ENCODE measurements at places on chromosomes 11 and 22.

DNA sequence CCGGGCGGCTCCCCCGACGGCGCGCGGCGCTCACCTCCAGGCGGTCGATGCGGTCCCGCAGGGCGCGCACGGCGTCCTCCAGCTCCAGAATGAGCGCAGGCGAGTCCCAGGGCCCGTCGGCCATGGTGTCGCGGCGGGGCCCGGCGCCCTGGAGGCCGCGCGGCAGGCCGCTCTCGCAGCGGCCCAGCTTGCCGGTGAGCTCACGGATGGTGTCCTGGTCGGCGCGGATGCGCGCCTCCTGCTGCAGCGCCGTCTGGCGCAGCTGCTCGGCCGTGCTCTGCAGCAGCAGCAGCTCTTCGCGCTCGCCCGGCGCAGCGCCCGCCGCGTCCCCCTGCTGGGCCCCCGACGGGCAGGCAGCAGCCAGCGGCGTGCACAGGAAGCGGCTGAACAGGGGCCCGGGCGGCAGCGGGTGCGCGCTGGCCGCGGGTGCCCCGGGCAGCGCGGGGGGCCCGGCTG is 599 bp downstream of the NPTXR start:
- peak; percentile 78 for DNase-seq

DNA sequence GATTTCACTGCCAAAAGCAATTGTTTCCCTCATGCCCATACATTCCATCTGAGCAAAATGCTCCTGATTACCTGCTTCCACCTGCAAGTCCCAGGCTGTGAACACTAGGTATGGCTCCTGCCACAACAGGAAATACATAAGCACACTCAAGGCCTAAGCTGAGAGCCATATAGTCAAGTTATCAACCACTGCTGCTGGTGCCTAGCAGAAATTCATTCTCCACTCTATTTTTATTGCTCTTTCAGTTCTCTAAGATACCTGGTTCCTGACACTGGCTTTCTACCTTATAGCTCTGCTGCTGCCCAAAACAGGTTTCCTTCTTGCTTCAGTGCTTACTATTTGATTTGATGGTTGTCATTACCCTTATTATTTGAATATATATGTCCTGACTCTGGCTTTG is 31.6 kb downstream of the SLC36A4 start:
- DNase-seq: no peak

DNA sequence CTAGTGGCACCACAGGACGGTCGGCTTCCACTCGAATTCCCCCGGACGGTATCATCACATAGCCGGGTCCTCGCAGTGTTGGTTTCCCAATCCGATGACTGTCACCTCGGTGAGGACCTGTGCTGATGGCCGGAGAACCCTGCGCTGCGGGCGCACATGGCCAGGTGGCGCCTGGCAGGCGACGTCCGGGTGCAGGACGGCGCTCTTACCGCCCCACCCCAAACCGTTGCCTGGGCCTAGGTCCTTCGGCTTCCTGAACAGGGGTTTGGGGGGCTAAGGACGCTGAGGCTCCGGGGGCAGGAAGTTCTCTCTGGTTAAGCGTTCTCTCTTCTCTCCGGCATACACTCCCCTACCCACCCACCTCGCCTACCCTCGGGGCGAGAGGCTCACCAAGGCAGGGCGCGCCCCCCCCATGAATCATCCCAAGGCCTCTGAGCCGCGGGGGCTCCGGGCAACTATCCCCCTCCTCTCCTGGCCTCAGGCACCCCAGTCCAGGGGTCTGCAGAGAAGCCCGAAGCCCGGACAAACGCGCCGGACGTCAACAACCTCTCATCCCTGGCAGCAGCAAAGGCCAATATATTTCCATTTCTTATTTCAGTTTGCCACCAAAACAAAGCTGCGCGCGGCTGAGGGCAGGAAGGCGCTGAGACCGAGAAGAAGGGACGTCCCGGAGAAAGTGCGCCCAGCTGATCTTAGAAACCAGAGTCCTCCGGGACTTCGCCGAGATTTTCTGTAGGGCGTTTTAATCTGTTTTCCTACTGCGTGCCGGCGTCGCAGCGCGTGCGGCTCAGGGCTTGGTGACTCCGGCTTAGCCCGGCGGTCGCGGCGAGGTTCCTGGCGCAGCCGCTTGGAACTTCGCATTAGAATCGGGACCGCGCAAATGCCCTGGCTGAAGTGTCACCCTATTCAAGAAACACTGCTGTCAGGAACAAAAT is 5.6 kb downstream of the ALX4 start:
- no peak for DNase-seq

DNA sequence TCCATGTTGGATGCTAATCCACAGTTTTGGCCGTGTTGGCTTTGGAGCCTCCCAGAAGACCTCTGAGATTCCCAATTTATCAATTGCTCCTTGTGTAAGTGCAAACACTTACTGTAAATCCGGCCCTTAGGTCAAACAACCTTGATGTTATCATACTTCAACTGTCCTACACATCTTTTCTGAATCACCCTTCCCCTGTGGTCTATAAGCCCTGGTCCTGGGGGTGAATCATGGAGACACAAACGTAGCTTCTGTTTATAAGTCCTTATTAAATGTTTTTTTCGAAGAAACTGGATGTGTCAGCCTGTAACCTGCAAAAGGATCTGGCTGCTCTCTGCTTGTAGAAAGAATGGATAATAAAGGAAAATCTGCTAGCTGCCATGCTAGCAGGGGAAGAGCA is 1.7 kb upstream of the IL10RA start:
- no peak for DNase-seq

DNA sequence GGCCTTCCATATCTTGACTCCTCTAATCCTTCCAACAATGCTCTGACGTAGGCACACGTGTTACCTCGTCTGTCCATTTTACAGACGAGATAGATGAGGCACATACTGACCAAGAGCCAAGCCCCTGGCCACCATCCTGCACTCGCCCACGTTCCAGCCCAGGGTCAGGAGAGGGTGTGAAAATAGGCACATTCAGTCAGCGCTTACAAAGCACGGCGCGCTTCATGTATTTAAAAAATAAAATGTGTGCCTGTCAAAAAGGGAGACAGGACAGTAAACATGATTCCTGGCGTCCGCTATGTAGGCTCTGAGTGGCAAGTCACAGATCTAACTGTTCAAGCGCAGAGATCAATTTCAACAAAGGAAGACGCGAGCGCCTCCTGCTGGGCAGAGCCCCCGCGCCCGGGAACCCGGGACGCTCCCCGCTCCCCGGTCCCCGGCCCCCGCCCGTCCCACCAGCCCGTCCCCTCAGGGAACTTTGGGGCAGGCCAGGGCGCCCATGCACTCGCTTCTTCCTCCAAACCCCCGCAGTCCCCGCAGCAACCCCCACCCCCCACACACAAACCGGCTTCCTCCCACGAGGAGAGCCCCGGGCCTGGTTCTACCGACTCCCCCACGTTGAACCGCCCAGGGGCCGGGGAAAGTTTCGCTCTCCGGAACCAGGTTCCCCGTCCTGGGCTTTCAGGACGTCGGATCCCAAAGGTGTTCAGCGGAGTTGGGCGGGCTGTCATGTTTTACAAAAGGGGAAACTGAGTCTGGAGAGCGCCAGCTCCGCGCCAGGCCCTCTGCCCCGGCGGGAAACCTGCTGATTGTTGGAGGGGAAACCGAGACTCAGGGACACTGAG is 10.4 kb upstream of the C1QTNF6 start:
- DNase-seq: peak; percentile 90

GRCh38 chr22:25497716-25498115 is 66.8 kb upstream of the GRK3 start:
- no peak for DNase-seq

- DNase-seq: no peak
These were observed 11.6 kb upstream of the GAB2 start for GRCh38 chr11:78429209-78429608.

DNA sequence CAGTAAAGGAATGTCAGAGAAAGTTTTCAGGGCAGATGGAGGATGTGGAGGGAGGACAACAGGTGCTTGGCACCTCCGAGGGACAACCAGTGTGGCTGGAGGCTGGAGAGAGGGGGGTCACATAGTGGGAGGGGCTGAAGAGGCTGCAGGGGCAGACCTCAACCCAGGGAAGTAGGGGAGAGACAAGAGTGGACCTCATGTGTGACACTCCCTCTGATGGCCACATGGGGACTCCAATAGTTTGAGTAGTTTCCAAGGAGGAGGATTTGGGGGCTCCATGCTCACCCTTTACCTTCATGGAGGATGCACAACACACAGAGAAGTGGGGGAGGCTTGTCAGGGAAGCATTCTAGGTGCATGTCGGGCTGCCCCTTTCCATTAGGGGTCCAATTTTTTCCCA is 35.1 kb upstream of the ASPHD2 start:
- no peak for DNase-seq

DNA sequence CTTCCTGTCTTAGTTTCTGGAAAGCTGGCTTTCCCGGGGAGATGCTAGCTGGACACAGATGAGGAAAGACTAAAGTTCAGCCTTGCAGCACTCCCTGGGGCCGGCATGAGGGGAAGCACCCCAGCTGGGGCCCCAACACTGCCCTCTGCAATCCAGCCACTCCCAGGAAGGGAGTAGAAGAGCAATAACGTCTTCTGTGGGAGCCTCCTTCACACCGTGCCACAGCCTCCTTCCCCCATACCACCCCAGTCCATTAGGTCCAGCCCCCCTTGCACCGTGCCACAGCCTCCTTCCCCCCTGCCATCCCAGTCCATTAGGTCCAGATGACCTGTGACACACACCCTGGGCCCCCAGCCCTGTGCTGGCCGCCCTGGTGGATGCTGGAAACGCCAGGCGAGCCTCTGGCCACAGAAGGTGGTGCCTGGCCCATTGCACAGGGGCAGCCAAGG is 44.1 kb upstream of the PRDM11 start:
- DNase-seq: no peak
